ENCODE measurements at places on chromosomes 16 and 17.

GRCh38 chr17:47789611-47790561 is 31.7 kb downstream of the OSBPL7 start:
- peak; percentile 12 for DNase-seq

DNA sequence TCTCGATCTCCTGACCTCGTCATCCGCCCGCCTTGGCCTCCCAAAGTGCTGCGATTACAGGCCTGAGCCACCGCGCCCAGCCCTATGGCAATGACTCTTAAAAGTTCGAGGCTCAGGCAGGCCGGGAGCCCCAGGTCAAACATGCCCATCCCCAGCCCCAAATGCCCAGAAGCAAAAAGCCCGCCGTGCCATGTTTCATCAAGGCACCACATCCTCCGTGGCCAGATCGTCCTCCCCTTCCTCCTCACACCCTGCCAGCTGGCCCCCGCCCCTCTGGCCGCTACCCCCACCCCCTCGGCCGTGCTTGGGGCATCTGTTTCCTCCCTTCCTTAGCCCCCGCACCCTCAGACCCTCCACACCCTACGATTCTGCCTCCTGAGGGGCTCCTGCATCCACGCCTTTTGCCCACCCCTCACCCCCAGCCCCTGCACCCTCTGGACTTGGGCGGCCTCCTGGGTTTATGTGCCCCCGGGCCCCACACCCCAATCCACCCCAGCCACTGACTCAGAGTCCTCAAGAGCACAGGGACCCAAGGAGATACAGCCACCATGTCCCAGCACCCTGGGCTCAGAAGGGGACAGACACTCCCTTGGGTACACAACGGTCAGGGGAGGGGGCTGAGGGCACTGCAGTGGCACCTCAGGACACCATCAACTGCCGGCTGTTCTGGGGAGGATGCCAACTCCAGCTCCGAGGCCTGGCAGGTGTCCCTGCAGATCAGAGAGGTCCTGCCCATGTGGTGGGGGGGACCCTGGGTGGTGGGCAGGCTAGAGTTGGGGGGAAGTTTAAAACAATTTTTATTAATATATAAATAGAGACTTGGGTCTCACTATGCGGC is 7.1 kb downstream of the CTRB1 start:
- no peak for DNase-seq

DNA sequence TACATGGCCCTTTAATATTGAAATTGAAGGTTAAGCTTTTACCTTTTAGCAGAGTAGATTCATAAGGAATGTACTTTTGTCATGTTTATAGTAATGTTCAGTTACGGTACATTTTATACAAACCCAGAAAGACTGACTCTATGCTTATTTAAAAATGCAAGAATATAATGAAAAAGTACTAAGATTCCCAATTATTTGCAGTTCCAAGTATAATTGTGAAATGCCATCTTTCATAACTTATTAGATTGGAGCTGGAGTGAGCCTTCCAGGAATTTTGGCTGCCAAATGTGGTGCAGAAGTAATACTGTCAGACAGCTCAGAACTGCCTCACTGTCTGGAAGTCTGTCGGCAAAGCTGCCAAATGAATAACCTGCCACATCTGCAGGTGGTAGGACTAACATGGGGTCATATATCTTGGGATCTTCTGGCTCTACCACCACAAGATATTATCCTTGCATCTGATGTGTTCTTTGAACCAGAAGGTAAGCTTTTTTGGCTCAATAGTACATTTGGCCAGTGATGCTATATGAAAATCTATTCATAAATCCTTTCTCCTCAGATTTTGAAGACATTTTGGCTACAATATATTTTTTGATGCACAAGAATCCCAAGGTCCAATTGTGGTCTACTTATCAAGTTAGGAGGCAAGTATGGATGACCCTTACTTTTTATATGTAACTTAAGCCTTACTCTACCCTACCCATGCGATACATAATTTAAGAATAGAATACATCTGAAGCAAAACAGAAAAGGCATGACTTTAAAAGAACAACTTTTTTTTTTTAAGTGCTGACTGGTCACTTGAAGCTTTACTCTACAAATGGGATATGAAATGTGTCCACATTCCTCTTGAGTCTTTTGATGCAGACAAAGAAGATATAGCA is 4.2 kb downstream of the SRSF2 start:
- DNase-seq, result no peak

GRCh38 chr17:38605411-38605840 is 326 bp downstream of the SRCIN1 start:
- DNase-seq, result no peak

- no peak for DNase-seq
Observed at GRCh38 chr17:34913001-34913400, 48.3 kb downstream of the CCT6B start.

GRCh38 chr16:16093628-16094332 is 129.5 kb downstream of the ABCC6 start:
- DNase-seq, result no peak

GRCh38 chr17:33200587-33200986 is 92.5 kb downstream of the ASIC2 start:
- no peak for DNase-seq

- no peak for DNase-seq
Observed at GRCh38 chr17:44374306-44375195, 10.9 kb upstream of the FAM171A2 start.

GRCh38 chr17:66542129-66542966 is 239.9 kb downstream of the PRKCA start:
- no peak for DNase-seq

GRCh38 chr17:38608648-38609047 is 2.9 kb upstream of the SRCIN1 start:
- DNase-seq, result no peak

GRCh38 chr17:2745317-2746037 is 4.0 kb downstream of the CCDC92B start:
- peak; percentile 77 for DNase-seq

- no peak for DNase-seq
Observed at GRCh38 chr16:85028685-85029407, 1.3 kb downstream of the KIAA0513 start.

DNA sequence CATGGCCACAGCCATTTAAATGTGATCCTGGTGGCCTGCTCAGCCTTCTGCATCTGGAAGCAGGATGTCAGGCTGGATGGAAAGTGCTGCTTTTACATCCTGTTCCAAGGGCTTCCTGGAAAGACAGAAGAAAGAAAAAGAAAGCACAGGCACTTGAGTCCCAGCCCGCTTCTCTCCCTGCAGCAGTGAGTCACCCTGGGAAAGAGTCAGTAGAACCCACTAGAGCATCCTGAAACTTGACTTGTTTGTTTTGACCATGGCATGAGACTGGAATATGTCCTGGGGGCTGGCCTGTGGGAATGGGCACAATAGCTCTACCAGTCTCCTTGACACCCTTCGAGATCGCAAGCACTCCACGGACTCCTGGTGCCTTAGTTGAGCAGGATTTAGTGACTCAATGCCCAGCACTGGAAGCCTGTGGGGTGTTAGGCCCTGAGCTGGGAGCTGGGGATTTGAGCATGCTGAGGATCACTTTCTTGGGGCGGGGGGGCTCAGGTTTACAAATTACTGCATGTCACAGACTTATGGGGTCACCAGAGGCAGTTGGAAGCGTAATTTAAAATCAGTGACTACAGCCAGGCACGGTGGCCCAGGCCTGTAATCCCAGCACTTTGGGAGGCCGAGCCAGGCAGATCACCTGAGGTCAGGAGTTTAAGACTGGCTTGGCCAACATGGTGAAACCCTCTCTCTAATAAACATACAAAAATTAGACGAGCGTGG is 22.1 kb upstream of the GNA13 start:
- no peak for DNase-seq

- peak; percentile 27 for DNase-seq
Observed at GRCh38 chr17:32258383-32259140, 7.1 kb upstream of the RHBDL3 start.

DNA sequence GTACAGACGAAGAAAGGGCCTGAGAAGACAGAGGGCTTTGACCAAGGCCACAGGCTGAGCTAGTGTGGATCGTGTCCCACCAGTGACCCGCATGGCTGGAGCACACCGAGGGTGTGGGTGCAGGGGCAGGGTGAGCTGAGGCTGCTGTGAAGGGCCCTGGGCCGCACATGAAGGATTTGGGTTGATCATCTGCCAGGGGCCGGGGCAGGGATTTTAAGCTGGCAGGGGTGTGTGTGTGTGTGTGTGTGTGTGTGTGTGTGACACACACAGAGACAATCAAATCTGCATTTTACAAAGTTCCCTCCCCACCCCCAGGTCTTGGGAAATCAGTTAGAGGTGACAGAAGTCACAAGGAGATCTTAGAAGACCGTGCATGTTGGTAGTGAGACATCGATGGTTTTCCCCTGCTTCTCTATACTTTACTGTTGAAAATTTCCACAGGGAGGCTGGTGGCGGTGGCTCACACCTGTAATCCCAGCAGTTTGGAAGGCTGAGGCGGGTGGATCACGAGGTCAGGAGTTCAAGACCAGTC is 65.2 kb downstream of the SRCIN1 start:
- no peak for DNase-seq

GRCh38 chr16:2152695-2153506 is 2.7 kb upstream of the TRAF7 start:
- DNase-seq, result no peak

DNA sequence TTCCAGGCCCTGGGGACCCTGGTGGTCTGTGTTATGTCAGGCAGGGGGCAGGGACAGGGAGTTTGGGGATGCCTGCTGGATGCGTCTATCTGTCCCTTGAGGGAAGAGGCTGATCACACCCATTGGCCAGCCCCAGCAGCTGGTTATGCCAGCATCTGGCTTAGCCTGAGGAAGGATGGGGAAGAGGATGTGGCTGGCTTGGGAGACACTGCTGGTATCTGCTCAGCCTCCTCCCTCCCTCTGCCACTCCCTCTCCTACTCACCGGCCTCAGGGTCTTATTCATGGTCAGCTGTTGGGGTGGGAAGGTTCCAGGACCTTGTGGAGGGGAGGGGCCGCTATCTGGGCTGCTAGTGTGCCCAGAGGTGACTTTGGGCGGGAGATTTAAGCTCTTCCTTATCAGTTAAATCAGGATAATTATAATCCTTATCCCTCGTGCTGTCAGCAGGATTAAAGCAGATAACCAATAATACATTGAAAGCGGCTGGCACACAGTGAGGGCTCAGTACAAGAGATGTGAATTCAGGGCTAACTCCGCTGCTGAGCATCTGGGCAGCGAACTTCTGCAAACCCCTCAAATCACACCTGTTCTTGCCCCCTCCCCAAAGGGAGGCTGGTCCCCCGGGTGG is 36.0 kb upstream of the MLKL start:
- DNase-seq, result no peak

DNA sequence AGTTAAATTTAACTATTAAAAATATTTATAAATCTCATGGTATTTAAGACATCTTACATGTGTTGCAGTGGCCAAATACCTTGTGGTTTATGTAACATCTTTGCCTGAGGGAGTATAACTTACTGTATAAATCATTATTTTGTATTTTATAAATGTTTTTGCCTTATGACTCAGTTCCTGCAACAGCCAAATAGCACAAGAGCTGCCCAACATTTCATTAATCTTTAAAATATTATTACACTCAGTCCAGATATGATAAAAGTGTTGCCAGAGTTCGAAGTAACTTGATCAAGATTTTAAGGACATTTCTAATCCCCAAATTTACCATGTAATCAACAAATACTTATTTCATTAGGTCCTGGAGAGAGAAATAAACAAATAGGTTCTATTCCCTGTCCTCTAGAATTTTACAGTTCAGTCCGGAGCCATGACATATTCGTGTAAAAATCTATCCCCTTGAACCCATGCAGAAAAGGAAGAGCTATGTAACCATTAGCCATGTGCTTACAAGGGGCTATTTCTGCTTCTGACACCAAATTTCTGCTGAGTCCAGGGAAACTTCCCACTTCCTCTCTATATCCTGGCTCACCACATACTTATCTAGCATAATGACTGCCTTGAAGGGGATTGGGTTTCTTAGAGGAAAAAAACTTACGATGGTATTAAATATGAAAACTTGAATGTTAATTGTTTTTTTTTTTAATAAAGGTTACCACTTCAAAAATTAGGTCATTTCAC is 44.0 kb downstream of the IRX6 start:
- no peak for DNase-seq

GRCh38 chr17:67629971-67630320 is 87.8 kb upstream of the NOL11 start:
- no peak for DNase-seq

- no peak for DNase-seq
Observed at GRCh38 chr16:28984619-28985135, at the start of gene LAT. Gene LAT, plus strand, starts transcription at chr16:28985052. Its CDS starts 366 bp downstream, at chr16:28985418.

DNA sequence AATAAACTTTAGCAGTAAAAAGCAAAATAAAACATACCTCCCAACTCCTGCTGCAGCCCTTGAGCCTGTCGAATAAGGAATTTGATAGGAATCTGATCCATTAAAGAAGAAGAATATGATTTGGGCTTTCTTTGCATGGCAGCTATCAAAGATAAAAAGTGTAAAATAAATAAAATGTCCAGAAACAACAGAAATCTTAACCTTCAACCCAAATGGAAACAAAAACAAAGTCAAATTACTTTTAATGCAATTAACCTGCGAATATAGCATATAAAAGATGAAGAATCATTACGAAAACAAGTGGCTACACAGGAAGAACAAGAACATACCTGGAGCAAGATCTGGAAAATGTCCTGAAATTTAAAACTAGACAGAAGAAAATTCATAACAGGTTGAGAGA is 21.5 kb upstream of the BRIP1 start:
- no peak for DNase-seq

DNA sequence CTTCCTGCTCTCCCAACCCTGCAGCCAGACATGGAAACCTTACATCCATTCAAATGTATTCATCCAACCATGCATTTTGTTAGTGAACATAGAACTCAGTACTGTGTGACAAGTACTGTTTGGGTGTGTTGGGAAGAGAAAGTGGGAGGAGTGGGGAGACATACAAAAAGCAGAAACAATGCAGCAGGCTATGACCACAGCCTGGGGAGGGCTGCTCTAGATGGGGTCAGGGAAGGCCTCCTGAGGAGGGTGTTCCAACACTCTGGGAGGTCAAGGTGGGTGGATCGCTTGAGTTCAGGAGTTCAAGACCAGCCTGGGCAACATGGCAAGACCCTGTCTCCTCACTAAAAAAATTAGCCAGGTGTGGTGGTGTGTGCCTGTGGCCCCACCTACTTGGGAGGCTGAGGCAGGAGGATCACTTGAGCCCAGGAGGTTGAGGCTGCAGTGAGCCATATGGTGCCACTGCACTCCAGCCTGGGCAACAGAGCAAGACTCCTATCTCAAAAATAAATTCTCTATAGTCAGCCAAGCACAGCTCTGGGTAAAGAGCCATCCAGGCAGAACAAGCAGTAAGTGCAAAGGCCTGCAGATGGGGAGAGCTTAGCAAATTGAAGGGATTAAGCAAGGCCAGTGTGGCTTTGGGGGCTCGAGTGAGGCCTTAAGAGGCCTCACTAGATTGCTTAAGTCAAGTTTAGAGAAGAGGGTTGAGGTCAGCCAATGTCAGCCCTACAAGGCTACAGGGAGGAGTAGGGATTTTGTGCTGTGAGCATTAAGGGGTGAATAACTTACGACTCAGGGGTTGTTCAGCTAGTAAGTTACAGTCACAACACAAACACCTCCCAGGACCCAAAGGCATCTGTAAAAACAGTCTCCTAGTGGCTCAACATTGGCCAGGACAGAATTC is 5.5 kb downstream of the SLC13A2 start:
- no peak for DNase-seq

All from anterior cingulate cortex (tissue), 58 donors.